ENCODE measurements at places on chromosomes 12 and 14.

DNA sequence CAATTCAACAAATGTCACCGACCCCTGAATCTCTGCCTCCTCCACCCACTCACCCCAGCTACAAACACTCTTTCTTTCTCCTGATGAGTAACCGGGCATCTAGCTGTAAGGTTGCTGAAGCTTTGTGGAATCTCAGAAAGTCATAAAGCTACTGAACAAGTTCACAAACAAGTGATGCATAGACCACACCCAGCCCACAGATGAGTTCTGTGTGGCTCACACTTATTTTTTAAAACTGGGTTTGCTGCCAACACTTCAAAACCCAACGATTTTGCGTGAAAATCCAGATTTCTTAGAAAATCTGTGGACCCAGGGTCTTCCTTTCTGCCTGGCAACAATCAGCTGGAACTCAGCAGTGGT, 96.1 kb downstream of the APAF1 start:
- DNase-seq = no peak

- DNase-seq = peak; percentile 32
Observed at GRCh38 chr14:73235531-73236155, 1.7 kb upstream of the PAPLN start.

- no peak for DNase-seq
Observed at GRCh38 chr12:123450636-123451035, 7.3 kb upstream of the SNRNP35 start.

DNA sequence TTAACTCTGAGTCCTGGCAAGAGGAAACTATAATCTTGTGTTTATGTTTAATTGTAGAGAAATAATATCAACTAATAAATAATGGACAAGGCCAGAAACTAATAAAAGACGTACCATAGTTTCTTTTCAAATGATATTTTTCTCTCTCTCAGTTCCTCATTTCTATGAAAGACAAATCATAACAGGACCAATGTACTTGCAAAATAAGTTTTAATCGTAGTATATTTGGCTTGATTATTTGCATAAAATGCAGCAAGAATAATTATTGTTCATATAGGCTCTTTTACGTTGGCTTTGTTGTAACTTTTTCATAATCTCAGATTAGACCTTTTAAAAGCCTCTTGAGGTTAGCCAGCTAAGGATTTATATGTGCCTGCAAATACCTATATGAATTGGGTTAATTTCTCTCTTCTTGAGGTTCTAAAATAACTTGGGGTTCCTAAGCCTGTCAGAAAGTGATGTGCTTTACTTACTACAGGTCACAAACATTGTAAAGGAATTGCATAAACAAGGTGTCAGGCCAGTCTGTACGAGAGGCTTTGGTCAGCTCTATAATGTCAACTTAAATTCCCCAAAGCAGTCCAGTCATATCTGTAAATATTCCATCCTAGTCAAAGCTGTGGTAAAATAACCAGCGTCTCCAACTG, 152.8 kb upstream of the PTPRQ start:
- DNase-seq = no peak

DNA sequence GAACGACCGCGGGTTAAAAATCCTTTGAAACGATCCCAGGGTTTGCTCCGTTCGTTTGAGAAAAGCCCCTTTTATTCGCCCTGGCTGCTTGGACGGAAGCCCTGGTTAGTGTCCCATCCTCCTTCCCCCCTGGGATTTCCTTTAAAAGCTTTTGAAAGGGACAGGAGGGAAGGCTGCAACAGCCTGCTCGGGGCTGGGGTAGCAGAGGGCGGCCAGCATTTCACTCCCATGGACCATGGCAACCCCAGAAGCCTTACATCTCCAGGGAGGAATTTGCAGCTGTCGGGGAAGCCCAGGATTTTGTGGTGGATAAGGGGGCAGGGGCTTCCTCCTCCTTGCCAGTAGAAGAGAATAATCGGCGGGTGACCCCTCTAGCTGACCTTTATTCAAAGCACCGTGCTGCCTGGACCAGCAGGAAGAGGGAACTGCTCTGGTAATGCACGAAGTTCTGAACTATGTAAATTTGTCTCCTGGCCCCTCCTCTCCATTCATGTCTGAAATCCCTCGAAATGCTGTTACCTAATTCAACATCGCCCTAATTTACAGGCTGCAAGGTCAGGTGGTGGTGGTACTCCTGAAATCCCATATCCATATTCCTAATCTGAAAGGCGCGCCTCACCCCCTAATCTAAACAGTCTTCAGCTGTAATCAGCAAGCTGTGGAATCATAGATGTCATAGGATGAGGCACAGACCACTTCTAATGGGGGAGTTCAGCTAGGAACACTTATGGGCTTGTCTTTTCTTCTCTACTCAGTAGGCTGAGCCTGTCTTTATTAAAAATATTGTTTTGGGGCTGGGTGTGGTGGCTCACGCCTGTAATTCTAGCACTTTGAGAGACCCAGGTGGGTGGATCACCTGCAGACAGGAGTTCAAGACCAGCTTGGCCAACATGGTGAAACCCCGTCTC, 1.0 kb upstream of the CLIP1 start:
- peak; percentile 44 for DNase-seq

- DNase-seq = no peak
Observed at GRCh38 chr12:132386926-132387497, 57.6 kb upstream of the GALNT9 start.

DNA sequence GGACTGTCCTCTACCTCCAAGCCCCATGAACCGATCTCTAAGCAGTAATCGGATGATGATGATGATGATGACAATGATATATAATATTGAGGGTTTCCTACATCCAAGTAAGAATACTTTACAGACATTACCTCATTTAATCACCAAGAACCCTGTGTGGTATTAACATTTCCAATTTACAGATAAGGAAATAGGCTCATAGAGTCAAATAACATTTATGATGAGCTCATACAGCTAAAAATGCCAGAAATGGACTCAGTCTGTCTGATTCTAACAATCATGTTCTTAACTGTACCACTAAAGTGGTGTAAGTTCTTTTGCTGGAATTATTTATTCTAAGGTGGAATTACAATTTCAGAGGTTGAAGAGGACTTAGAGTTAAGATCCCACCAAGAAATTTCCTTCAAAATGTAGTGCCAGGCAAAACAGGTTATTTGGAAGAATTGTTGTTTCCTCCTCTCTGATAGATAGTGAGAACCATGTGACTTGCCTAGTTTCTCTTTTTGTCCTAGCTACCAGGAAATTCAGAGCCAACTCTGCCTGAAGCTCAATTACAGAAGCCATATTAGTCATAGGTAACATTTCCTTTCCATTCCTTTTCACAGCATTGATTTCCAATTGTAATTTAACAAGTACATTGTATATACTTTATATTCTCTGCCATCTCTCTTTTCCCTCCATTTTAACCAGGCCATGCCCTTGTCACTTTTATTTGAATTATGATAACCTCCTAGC, 23.8 kb upstream of the CCDC175 start:
- peak; percentile 63 for DNase-seq

GRCh38 chr12:3055026-3055703, 22.0 kb upstream of the TSPAN9 start:
- peak; percentile 32 for DNase-seq

- DNase-seq = no peak
Observed at GRCh38 chr14:63891148-63891975, 38.6 kb downstream of the SYNE2 start.
